ENCODE measurements at places on chromosomes 3 and 15.

GRCh38 chr3:55486101-55486856 lies 827 bp downstream of the WNT5A start:
- peak; percentile 67 for DNase-seq

DNA sequence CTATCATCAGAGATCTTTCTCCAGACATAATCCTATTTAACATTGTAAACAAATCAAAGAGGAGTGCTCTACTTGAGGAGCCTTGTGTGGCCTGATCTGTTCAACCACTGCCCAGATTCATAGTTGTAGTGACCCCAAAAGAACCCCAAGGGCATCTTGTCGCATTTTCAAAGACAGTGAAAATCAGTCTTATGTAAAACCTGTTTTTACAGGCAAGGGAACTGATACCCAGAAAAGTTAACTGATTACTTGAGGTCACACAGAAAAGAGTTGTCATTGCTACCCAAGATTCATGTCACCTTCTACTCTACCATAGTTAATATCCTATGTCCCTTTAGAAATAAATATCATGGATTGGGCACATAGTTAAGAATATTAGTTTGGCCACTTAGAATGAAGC lies 40.5 kb upstream of the ARPP21 start:
- DNase-seq = no peak

DNA sequence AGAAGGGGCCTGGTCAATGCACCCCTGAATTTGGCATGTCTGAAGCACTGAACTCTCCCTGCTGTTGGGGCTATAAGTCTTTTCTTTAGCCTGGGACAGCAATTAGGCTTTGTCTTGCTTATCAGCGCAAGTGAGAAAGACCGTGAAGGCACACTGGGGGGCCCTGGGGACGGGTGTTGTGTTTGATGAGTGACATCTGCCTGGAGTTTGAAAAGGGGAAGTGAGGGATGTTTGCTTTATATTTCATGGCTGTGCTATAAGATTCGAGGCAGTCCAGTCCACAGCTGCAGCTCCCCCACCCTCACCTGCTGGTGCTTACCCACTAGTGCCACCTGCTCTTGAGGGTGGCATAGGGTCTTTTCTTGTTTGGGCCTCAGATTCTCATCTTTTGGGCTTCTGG lies 44.8 kb downstream of the CEMIP start:
- no peak for DNase-seq

- no peak for DNase-seq
Measured at GRCh38 chr3:14166877-14167603, 11.4 kb downstream of the XPC start.

DNA sequence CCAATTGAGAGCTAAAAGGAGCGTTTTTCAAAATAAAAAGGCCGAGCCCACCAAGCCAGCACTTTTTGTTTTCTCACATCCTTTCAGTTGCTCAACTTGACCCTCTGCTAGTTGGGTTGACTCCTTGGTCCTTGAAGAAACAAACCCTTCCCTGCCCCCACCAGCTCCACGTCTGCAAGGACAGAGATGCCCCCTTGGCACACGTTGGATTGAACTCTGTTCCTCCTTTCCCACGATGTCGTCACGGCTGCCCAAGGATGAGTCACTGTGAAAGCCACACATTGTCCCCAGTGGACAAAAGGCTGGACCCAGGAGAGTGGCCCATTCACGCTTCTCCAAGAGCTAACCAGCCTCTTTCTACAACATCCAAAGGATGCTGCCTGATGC lies 43.0 kb upstream of the SPATA12 start:
- DNase-seq = no peak

DNA sequence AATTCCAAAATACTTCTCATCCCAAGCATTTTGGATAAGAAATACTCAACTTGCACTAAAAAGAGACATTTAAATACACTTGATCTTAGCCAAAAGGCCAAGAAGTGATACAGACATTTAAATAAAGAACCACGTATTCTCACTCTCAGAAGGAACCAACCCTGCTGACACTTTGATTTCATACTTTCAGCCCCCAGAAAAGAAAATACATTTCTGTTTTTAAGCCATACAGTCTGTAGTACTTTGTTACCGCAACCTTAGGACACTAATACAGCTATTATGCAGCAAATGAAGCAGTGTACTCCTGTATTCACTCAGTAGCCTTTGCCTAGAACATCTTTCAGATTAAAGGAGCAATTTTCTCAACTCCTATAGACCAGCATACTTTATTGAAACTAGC lies 86.7 kb downstream of the TBC1D5 start:
- no peak for DNase-seq

GRCh38 chr15:25052191-25052999 lies 97.6 kb downstream of the SNRPN start:
- peak; percentile 33 for DNase-seq

GRCh38 chr3:73653877-73654276 lies 29.1 kb upstream of the PDZRN3 start:
- no peak for DNase-seq

DNA sequence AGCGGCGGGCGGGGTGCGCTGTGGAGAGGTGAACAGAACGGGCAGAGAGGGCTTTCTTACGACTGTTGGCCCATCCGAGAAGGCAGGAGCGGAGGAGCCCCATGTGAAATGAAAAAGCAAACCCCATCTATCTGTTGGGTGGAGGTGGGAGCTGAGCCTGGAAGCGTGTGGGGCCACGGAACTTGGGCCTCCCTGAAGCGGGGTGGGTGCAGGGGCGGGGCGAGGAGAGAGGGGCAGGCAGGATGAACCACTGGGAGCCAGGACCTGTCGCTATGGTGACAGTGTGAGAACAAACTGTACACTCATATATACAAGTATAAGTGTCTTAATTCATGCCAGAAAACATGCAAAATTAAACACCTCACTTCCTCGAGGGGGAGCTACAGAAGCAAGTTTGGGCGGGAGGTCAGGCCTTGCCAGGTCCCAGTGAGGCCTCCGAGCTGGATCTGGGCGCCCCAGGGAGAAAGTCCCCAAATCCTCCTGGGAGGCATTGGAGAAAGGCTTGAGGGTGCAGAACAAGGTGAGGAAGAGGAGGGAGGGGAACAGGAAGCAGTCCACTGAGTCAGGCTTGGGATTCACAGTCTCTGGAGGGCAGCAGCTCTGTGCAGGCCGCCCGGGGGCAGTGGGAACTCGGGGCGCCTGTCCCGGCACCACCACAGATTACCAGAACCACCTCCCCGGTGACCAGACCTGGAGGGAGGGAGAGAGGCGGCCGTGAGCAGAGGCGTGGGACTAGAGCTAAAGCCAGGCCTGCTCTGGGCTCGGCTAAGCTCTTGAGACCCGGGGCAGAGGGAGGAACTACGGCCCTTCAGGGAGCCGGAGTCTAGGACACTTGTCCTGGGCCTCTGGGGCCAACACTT lies 34.8 kb downstream of the RBPMS2 start:
- peak; percentile 80 for DNase-seq

- no peak for DNase-seq
Measured at GRCh38 chr3:58867621-58868020, 182.2 kb downstream of the CFAP20DC start.

All from ureter (tissue), 1 donor.